Activated effector memory CD4-positive, alpha-beta T cell treated with anti-CD3 and anti-CD28 coated beads, Interleukin-2, amount 50 U/mL, for 16 hours (primary cell): ENCODE measurements at places on chromosomes 4 and X.

GRCh38 chr4:148225639-148226038 is 216.6 kb downstream of the NR3C2 start:
- DNase-seq, result no peak

DNA sequence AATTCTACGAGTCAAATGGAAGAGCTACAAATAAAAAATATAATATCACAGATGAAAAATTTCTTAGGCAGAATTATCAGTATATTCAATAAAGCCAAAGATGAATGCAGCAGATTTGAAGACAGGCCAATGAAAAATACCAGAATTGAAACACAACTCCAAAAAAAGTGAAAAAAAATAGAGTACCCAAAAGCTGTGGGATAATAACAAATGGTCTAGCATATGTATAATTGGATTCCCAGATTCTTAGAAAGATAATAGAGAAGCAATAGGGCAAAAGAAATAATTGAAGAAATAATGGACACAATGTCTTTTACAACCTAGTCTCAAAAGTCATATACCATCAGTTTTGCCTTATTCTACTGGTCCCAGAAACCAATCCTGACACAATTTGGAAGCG is 4.4 kb downstream of the ANAPC10 start:
- DNase-seq, result no peak

GRCh38 chrX:10507876-10508275 is 112.5 kb downstream of the MID1 start:
- no peak for DNase-seq

DNA sequence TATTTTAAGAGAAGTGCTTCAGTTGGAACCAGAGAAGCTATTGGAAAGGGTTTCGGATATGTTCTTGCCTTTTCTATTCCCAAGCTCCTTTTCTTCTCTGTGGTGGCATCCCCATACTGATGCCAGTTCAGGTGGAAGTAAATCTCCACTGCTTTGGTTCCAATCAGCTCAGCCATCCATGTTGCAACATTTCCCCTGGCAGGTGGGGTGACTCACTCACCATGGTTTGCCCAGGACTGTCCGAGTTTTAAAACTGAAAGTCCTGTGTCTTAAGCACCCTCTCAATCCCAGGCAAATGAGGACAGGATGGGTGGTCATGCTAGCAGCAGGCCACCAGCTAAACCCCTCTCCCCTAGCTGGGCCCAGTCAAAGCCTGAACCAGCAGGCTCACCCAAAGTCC is 15.1 kb downstream of the RAI2 start:
- DNase-seq, result no peak

- DNase-seq, result peak; percentile 88
These were observed 568 bp downstream of the CHST7 start for GRCh38 chrX:46573892-46574773.

DNA sequence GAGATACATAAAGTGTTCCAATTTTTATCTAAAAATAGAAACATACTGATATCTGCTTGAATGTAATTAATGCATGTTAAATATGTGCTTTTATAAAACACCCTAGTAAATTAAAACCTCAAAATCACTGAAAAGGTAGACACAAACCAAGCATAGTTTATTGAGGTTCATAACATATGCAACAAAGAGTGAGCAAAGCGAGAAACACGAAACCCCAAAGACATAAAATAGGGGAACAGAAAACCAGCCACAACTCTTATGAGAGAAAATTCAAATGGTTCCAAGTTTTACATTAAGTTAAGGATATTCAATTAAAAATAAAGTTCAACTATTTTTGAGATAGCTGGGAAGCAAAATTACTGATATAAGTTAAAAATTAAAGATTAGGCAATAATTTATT is 336.4 kb upstream of the AGA start:
- DNase-seq, result no peak

- peak; percentile 21 for DNase-seq
These were observed 23.2 kb upstream of the UVSSA start for GRCh38 chr4:1323635-1324442.

DNA sequence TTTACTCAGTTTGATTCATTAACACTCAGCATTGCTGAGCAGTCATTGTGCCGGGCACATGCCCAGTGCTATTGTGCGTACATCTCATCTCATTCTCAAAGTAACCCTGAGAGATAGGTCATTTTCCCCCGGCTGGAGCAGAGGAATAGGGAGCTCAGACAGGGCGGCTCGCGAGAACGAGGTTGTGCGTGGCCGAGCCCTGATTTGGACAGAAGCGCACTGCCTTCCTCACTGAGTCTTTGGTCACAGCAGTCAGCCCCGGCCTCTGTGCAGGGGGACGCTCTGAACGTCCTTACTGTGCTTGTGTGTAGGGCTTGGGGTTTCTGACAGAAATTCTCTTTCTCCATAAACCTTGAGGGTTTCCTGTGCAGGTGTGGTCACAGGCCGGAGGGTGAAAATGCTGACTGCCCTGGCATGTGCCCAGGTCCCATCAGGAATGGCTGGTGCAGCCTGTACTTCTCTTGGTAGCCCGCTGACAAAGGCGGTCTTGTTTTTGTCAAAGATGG is 39.5 kb downstream of the NOP14 start:
- DNase-seq, result peak; percentile 51

GRCh38 chr4:180203349-180203748 is 2039.9 kb upstream of the TENM3 start:
- DNase-seq, result no peak

DNA sequence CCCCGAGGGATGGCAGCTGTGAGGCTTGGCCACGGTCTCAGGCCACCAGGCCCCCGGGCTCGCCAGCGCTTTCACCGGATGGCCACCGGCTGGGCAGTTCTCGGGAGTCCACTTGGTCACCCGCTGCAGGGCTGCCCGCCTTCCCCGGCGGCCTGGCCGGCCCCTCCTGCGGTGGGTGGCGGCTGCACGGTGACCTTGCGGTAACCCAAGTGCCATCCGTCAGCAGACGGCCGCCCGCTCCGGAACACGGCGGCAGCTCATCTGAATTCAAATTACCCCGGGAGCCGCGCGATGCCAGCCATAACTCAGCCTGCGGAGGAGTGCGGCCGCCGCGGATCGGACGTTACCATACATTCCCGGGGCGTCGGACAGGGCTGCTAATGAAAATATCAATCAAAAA is 60.7 kb downstream of the FAM53A start:
- DNase-seq, result no peak

- no peak for DNase-seq
These were observed 280.2 kb downstream of the ADGRA3 start for GRCh38 chr4:22235698-22236097.

- DNase-seq, result no peak
These were observed 115.4 kb downstream of the PTTG2 start for GRCh38 chr4:38075370-38076152.

GRCh38 chr4:151267822-151268535 is 9.0 kb upstream of the PRSS48 start:
- no peak for DNase-seq

GRCh38 chr4:40550948-40551462 is 78.7 kb downstream of the RBM47 start:
- DNase-seq, result no peak

DNA sequence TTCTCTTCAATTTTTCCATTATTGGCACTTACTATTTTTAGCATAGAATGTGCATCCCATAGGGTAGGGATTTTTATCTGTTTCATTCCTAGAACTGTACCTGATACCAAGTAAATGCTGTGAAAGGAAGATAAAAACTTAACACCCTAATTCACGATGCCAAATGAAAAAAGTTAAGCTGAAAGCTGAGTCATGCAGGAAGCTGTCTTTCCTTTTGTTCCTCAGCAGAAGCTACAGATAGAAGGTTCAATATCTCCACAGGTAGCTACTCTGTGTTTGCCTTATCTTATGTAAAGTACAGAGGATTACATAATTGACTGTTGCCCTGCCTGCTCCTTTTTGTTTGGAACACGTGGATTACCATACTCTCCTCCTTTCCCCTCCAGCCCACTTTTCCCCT is 77.0 kb downstream of the LRP2BP start:
- DNase-seq, result no peak

- DNase-seq, result no peak
These were observed 352.3 kb downstream of the GRXCR1 start for GRCh38 chr4:43244688-43245382.

- no peak for DNase-seq
These were observed 1.2 kb downstream of the SLC39A8 start for GRCh38 chr4:102343964-102344519.

DNA sequence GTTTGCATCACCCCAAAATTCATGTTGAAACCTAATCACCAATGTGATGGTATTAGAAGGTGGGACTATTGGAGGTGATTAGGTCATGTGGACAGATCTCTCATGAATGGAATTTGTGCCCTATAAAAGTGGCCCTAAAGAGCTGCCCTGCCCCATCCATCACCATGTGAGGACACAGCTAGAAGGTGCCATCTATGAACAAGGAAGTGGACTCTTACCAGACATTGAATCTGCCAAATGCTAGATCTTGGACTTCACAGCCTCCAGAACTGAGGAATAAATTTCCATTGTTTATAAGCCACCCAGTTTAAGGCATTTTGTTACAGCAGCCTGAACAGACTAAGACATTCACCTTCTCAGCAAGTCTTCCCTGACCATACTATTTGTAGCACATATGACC is 7.5 kb downstream of the PLA2G12A start:
- no peak for DNase-seq

DNA sequence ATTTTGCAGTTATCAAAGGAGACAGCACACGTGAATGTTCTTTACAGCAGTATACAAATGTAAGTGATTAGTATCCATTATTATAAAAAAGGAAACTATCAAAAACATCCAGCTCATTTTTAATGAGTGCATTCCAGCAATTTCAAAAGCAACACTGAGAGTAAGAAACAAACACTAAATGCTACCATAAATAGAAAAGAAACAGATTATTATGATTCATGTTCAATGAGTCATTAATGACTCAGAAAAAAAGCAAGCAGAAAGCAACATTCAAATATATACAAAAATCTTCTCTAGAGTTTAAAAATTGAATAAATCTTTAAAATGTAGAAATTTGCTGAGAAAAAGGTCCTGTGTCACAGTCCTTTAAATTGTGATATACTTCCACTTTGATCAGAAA is 346.5 kb upstream of the FMR1 start:
- no peak for DNase-seq

GRCh38 chr4:85744950-85745349 is 270.0 kb downstream of the ARHGAP24 start:
- DNase-seq, result no peak

GRCh38 chr4:9804918-9805317 is 23.5 kb downstream of the DRD5 start:
- no peak for DNase-seq

DNA sequence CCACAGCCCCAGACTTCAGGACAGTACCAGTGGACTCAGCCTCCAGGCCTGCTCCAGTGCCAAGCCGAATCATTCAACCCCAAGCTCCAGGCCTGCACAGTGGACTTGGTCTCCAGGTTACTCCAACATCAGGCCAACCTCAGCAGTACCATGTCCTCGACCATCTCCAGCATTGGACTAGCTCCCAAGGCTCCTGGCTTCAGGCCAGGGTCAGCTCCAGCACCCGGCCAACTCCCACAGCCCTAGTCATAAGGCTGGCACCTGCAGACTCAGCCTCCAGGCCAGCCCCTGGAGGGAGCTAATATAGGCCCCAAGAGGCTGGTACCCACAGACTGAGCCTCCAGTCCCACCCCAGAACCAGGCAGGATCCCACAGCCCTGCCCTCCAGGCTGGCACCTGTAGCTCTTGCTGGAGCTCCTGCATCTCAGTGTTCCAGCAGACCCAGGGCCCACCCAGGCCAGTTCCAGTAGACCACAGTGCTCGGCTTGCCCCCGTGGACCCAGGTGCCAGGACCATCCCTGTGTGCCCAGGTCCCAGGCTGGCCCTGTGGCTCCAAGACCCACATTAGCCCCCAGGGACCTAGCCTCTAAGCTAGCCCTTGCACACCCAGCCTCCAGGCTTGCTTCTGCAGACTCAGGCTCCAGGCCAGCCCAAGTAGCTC is 25.6 kb downstream of the ZMAT1 start:
- DNase-seq, result no peak

GRCh38 chrX:7889680-7890079 is 37.5 kb downstream of the PNPLA4 start:
- no peak for DNase-seq

DNA sequence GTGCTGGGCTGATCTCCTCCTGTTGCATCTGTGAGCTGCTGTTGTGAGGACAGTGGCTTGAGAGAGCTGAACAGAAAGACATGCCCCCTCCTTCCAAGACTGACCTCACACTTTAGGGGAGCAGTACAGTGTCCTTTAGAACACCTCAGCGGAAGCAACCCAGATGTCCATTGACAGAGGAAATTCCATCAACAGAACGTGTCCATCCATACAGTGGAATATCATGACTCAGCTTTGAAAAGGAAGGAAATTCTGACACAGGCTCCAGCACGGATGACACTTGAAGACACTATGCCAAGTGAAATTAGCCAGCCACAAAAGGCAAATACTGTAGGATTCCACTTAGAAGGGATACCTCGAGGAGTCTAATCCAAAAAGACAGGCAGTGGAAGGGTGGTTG is 103.5 kb downstream of the GPR143 start:
- DNase-seq, result no peak

GRCh38 chr4:163988865-163989264 is 494.4 kb downstream of the TMA16 start:
- no peak for DNase-seq

DNA sequence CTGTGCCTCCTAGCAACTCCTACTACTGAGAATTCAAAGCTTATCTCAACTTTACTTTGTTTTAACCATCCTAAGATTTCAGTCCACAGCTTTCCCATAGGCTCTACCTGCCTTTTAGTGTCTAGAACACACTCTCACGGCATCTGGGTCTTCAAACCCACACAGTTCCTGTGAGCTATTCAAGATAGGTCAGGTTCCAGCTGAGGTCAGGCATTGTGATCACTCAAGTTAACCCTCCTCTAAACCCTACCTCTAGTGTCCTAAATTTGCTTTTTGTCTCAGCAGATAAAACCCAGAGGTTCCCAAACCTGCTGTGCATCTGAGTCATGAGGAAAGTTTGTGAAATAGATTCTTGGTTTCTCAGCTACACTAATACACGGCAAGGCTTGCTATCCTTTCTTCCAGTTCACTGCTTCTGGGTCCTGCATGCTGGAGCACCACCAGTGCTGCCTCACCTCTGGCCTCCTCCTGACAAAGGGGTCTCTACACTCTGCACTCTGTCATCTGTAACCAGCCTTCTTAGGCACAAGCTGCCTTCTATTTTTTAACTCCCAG is 324.6 kb upstream of the MAGEB2 start:
- DNase-seq, result no peak

DNA sequence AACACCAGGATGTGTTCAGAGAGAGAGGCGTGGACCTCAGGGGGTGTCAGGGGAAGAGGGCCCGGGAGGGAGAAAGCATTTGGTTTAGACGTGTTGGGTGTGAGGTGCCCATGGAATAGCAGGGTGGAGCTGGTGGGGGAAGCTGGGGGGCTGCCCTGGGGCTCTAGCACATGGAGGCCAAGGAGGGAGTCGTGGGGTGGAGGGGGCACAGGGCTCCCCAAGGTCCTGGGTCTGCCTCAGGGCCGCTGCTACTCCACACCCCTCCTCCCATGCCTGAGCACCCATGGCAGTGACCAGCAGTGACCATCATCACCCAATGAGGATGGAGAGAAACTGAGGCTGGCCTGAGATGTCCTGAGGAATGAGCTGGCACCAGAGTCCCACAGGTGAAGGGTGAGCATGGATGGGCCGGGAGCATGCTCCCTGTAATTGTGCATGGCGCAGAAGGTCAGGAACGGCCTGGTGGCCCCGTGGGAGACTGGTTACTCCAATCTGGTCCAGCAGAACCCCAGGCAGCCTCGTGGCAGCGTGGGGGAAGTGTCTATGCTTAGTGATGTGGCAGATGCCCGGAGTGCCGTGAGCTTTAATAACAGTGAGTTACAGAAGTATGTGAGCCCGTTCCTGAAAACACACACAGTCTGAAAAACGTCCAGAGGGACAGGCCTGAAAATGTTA is 69.4 kb upstream of the GPR78 start:
- no peak for DNase-seq
